Stimulated activated CD4-positive, alpha-beta T cell treated with anti-CD3 and anti-CD28 coated beads, Interleukin-15, amount 100 ng/mL, for 48 hours (primary cell): ENCODE measurements at places on chromosomes 4 and X.

- no peak for DNase-seq
Measured at GRCh38 chr4:105267280-105267679, 120.6 kb downstream of the TET2 start.

GRCh38 chr4:110344165-110344564 lies 131.8 kb upstream of the ENPEP start:
- no peak for DNase-seq

DNA sequence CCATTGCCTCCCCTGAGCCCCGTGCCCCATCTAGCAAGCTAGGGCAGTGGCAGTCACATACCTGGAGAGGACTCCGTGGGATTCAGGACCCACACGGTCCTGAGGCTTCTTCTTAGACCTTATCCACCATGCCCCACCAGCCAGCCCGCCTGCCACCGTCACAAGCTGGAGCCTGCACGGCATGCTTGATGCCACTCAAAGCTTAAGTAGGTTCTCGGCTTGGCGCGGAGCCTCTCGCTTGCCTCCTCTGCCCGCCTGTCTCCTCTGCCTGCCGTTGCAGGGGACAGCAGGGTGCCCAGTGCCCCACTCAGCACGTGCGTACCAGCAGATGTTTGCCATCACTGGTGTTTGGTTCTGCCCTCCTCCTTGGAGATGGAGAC lies 14.1 kb downstream of the PSAPL1 start:
- DNase-seq, result no peak

DNA sequence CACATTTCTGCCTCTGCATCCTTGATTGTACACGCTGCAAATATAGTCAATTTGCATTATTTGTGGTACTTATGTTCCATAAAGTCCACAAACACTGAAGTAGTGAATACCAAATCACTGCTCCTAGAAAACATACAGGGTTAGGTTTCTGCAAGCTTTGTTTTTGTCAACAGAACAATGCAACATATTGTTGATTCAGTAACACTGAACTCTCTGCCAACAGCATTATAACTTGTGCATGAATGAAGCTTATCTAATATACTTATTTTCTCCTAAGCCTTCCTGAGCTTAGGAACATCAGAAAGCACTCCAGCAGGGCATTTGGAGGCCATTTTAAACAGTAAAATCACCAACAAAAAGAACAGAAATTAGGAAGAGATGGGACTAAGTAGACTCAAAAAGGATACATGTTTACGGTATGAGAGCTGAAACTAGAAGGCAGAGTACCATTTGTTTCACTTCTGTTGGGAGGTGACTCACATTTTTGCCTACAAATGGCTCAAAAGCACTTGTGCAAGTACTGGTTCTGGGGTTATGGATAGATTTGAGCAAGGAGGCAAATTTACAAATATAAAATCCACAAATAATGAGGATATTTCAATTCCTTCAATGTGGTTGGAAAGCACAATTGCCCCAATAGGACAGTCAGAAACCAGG lies 14.1 kb downstream of the COX18 start:
- no peak for DNase-seq

- no peak for DNase-seq
Measured at GRCh38 chr4:136241221-136241986, 1290.9 kb downstream of the PCDH18 start.

DNA sequence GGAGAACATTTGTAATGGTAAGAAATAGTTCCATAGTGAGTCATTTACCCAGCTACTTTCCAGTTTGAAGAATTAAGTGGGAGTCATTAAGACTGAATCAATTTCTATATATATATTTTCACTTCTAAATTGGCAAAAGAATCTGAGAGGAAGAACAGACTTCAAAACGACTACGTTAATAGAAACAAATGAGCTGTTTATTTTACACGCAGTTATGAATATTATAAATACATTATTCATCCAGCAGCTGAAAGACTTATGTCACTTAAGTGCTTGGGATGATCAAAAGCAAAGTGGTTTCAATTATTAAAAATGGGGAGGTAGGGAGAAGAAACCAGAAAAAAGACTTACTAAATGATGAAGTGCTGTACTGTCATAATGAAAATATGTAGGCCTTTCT lies 260.5 kb upstream of the DDX53 start:
- DNase-seq, result no peak

DNA sequence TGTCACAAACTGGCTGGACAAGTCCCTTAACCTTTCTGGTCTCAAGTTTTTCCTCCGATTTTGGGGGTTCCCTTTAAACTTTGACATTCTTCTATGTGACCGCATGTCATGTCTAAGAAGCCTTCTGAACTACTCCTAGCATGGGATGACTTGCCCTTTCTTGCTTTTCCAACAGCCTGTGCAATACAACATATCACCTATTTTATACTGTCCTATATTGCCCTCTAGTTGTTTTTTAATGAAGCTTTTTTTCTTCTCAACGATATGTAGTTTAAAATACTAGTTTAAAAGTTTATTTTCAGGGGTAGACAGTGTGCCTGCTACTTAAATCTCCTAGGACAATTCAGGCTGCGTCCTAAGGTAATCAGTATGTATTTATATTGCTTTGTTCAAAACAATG lies 1.0 kb upstream of the IGBP1 start:
- no peak for DNase-seq

- DNase-seq, result no peak
Measured at GRCh38 chr4:153934688-153935017, 145.8 kb upstream of the SFRP2 start.

- no peak for DNase-seq
Measured at GRCh38 chrX:110182362-110182761, 135.5 kb downstream of the AMMECR1 start.

- no peak for DNase-seq
Measured at GRCh38 chr4:148787831-148788477, 345.7 kb upstream of the NR3C2 start.

DNA sequence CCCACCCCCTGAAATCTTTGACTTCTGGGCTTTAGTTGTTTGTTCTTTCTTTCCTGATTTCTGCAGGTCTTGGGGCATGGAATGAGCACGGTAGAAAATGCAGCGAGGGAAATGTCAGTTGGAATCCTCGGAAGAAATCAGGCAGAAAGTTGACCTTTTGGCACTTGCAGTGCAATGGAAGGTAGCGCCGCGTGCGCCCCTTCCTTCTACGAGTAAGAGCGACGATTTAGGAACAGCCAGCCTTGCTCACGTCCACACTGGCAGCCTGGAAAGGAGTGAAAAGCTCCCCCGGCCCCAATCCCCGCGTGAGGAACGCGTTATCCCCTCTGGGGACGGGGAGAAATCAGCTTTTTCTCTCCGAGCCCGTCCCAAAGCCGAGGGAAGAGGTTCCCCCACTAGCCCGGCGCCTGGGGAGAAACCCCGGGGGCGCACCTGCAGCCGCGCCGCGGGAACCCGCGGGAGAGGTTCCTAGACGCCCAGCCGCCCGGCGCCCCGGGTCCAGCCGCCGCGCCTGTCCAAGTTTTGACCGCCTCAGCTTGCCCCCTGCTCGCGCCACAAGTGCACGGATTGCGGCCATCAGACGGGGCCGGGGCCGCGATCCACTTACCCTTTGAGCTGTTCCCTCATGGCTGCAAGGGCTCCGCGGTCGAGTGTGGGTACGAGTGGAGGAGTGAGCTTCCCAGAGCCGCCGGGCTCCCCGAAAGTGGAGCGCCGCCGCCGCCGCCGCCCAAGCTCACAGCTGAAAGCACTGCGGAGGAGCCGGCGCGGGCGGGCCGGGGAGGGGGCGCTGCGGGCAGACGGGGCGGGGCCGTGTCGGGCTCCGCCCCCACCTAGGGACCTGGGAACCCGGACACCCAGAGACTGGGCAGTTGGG lies 194.6 kb upstream of the FTHL17 start:
- no peak for DNase-seq

DNA sequence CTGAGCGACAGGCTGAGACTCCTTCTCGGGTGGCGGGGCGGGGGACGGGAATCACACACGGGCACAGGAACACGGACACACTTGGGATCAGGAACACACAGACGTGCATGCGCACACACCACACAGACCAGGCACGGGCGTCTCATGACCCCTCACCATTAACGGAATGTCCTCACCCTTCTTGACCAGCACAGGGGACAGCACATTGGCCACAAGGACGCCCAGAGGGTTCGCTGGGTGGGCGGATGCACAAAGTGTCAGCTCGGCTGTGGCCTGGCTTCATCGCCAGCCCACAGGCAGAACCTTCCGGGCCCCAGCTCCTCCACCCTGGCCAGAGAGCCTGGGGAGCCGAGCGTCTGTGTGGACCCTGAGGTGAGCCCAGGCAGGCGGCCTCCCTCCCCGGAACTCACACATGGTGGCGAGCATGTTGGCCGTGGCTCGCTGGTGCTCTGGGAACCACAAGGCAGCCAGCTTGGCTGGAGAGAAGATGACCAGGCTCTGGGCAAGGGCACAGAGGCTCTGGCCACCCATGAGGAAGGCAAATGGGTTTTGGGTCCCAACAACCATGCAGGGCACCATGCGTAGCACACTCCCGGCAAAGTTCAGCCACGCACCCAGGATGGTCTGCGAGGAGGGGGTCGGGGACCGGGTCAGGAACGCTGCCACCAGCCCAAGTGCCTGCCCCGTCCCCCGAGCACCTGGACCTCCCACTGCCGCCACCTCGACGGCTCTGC lies 3.1 kb downstream of the SLC49A3 start:
- DNase-seq, result no peak

DNA sequence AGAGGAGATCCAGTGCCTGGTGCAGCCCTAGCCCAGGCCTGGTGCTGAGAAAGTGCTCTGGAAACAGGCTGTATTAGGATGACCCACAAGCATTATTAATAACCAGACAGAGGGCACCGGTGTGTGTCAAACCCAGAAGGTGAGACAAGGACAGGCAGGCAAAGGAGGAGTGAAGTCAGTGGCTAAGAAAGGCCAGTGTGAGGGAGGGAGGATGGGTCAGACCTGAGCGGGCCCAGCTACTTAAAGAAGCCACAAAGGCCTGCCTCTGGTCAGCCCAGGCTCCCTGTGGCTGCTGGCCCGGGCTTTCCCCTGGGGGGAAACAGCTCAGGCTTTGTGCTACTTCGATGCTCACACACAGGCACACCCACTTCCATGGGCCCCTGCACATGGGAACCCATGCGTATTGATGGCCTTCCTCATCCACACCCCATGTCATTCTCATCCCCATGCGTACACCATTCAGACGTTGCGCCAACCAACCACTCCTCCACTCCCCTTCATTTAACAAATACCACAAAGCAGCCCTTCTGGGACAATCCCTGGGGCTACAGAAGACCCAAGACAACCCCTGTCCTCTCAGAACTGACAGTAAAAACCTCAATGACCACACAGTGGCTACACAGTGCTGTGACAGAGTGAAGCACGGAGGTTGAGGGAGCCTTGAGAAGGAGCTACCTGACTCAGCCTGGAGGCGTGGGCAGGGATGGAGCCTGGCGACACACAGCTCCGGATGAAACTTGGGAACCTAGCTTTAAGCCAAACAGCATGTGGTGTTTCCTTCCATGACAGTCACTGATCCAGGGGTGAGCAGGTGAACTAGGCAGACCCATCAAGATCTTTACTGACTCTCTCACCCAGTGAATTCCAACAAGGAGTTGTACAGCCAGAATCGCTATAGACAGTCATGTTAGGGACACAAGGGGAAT lies 24.9 kb upstream of the MTM1 start:
- DNase-seq, result no peak

- no peak for DNase-seq
Measured at GRCh38 chr4:38082424-38083385, 122.5 kb downstream of the PTTG2 start.

- DNase-seq, result no peak
Measured at GRCh38 chr4:126748736-126749135, 884.0 kb upstream of the INTU start.

GRCh38 chrX:107766470-107767150 lies 9.0 kb downstream of the TSC22D3 start:
- no peak for DNase-seq

- no peak for DNase-seq
Measured at GRCh38 chr4:151233600-151233999, 43.4 kb upstream of the PRSS48 start.

DNA sequence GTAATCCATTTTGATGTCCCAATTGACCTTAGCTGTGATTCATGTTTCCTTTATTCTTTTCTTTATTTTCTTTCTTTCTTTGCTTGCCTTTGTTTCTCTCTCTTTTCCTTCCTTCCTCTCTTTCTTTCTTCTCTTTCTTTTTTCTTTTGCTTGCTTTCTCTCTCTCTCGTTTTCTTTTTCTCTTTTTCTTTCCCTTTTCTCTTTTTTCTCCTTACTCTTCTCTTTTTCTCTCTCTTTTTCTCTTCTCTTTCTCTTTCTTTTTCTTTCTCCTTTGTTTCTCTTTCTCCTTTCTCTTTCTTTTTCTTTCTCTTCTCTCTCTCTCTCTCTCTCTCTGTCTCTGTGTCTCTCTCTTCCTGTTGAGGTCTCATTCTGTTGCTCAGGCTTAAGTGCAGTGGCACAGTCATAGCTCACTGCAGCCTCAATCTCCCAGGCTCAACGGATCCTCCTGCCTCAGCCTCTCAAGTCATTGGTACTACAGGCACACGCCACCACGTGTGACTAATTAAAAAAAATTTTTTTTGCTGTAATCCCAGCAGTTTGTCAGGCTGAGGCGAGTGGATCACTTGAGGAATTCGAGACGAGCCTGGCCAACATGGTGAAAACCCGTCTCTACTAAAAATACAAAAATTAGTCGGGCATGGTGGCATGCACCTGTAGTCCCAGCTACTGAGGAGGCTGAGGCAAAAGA lies 8.0 kb upstream of the DHRSX start:
- no peak for DNase-seq

DNA sequence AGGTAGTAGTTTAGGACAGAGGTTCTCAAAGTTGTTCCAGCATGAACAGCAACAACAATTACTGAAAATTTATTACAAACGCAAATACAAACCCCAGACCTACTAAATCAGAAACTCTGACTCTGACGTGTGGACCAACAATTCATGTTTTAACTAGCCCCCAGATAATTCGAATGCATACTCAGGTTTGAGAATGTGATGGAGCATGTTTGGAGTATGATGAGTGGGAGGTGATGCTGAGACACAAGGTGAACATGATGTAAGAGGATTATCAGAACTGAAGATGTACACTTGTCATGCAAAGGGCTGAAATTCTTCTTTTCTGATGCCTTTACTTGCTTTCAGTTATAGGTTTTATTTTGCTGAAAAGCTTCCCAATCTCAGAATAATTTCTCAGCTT lies 323.0 kb downstream of the INPP4B start:
- no peak for DNase-seq

DNA sequence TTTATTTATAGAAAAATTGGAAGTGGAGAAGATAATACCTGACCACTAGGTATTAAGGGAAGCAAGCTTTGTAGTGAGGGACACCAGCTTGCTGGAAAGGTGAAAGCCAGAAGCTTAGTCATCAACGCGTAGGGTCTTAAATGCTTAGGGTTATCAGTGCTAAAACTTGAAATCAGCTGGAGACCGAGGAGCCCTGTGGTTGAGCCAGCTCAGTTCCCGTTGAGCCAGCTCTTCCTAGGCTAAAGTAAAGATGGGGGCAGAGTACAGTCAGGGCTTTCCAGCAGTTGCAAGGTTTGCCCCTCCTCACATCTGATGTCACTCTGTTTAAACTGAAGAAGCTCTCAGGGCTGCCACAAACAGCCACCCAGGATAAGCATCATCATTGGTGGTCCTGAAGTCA lies 240.7 kb downstream of the DCLK2 start:
- DNase-seq, result no peak

- no peak for DNase-seq
Measured at GRCh38 chrX:71111921-71112431, 599 bp upstream of the IL2RG start.

- no peak for DNase-seq
Measured at GRCh38 chr4:38684951-38685844, 21.2 kb downstream of the KLF3 start.

GRCh38 chr4:86957215-86957614 lies 22.4 kb downstream of the AFF1 start:
- DNase-seq, result no peak
